ENCODE measurements at places on chromosomes 3 and 15.

- DNase-seq, result no peak
These were observed 29.7 kb downstream of the SEMA7A start for GRCh38 chr15:74403991-74404563.

DNA sequence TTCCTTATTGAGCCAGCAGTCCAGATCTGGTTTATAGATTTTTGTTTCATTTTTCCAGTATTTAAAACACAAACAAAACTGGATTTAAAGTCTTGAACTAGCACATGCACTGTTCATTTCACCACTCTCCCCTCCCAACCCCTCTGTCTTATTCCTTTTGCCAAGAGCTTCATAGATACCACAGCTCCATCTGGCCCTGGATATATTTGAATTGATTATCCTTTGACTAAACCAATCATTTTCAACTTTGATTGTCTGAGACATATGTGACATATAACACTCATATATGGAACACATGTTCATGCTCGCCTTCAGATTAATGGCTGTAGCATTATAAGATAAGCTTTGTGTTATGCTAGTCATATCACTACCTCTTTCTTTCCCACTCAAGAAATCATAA lies 376.6 kb upstream of the NAALADL2 start:
- no peak for DNase-seq

GRCh38 chr15:68558318-68559305 lies 20.2 kb upstream of the CORO2B start:
- no peak for DNase-seq

- DNase-seq, result no peak
These were observed 49.5 kb downstream of the PGPEP1L start for GRCh38 chr15:98958076-98958475.

GRCh38 chr3:197490098-197491058 lies 65.4 kb downstream of the BDH1 start:
- peak; percentile 27 for DNase-seq

DNA sequence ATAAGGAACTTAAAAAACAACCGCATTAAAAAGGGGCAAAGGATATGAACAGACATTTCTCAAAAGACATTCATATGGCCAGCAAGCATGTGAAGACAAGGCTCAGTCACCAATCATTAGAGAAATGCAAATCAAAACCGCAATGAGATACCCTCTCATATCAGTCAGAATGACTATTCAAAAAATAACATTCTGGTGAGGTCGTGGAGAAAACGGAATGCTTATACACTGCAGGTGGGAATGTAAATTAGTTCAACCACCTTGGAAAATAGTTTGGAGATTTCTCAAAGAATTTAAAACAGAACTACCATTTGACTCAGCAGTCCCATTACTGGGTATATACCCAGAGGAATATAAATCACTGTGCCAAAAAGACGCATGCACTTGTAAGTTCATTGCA lies 496.6 kb upstream of the SGO1 start:
- DNase-seq, result peak; percentile 62

GRCh38 chr3:123723070-123723469 lies 138.2 kb upstream of the HACD2 start:
- DNase-seq, result no peak

DNA sequence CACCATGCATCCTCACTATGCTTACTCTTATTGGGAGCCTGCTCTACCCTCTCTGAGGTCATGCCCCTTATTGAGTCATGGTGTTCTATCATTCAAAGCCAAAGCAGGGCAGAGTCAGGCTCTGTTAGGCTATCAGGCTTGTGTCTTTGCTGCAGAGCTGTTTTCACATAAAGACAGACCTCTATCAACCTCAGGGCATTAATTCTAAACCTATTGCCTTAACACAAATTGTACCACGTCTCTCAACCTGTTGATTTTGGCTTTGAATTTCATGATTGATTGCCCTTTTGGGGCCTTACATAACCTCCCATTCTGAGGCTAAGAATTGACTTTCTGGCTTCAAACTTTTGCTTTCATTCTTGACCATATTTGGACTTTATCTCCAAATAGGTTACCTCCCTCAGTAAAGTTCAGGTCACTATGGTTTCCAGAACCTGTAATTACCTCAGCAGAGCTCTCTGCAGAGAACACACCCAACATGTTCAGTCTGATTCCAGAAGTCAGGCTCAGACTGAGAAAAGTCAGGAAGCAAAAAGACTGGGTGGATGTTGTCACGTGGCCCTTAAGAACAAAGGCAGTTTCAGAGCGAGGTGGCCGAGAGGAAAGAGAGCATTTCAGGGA lies 221.4 kb upstream of the NANOGP8 start:
- DNase-seq, result peak; percentile 48

GRCh38 chr3:52521881-52522650 lies 11.6 kb downstream of the NT5DC2 start:
- DNase-seq, result no peak

- no peak for DNase-seq
These were observed 17.2 kb downstream of the CPN2 start for GRCh38 chr3:194333981-194334320.

GRCh38 chr3:141352262-141352984 lies 15.9 kb upstream of the ZBTB38 start:
- DNase-seq, result no peak

- no peak for DNase-seq
These were observed 210.0 kb upstream of the PROK2 start for GRCh38 chr3:71994906-71995305.

DNA sequence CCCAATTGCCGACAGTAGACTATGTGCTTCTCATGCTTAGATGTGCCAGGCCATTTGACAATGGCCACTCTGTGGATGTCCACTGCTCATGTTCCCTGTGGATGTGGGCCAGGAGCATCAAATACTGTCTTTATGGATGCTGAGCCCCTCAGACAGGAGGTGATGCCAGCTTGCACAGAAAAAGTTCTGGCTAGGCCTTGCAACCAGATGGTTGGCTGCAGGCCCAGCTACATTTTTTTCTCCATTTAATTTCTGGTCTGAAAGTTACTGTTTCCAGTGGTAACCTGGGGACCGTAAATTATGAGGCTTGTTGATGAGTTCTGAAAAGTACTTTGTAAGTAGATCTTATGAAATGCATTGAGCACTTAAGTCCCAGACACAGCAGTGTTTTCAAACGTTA lies 228.5 kb downstream of the CHL1 start:
- DNase-seq, result no peak

- no peak for DNase-seq
These were observed 56.9 kb downstream of the FLNB start for GRCh38 chr3:58064923-58065638.

DNA sequence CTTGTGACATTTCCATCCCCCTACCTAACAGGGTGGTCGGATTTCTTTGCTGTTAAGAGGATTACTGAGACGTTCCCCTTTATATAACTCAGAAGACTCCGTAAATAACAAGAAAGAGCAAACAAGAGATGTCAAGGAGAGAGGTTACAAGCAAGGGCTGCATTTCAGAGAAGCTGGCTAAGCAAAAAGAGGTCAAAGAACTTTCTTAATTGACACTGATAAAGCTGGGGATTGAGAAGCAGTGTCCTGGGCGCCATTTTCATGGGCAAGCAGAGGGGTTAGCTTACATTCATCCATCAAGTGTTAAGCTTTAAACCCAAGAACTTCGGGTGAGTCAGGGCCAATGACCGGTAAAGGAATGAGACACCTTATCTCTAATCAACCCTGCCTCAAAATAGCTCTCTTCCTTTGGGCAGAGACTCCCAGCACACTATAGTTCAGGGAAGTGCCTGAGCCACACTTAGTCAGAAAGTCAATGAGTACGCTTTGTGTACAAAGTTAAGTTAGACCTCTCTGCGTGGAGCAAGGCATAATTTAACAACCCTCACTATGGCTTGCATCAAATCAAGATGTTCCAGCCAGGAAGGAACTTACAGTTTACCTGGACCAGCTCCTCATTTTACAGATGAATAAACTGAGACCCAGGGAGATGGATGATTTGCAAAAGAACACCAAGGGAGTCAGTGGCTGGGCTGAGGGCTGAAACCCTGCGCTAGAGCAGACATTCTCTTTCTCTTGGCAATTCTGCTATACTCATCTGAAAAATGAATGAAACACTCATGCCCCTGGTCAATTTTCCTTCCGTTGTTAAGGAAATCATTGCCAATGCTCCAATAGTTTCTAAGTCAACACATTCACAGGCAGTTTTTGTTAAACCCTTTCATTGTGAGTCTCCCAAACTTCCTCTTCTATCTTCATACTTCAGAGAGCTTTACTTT lies 44.6 kb downstream of the CCNL1 start:
- peak; percentile 90 for DNase-seq

GRCh38 chr3:189941679-189942078 lies 179.0 kb downstream of the P3H2 start:
- peak; percentile 47 for DNase-seq

GRCh38 chr3:114892880-114893279 lies 254.2 kb downstream of the ZBTB20 start:
- no peak for DNase-seq

- no peak for DNase-seq
These were observed 101.1 kb downstream of the PDZRN3 start for GRCh38 chr3:73523661-73524060.

GRCh38 chr3:187130346-187131066 lies 8.8 kb downstream of the RPL39L start:
- DNase-seq, result no peak

- DNase-seq, result no peak
These were observed 21.3 kb downstream of the EPHB3 start for GRCh38 chr3:184582646-184583577.

- DNase-seq, result no peak
These were observed 613.5 kb downstream of the EDEM1 start for GRCh38 chr3:5800965-5801364.

GRCh38 chr3:137471130-137471529 lies 293.0 kb upstream of the SOX14 start:
- DNase-seq, result no peak

DNA sequence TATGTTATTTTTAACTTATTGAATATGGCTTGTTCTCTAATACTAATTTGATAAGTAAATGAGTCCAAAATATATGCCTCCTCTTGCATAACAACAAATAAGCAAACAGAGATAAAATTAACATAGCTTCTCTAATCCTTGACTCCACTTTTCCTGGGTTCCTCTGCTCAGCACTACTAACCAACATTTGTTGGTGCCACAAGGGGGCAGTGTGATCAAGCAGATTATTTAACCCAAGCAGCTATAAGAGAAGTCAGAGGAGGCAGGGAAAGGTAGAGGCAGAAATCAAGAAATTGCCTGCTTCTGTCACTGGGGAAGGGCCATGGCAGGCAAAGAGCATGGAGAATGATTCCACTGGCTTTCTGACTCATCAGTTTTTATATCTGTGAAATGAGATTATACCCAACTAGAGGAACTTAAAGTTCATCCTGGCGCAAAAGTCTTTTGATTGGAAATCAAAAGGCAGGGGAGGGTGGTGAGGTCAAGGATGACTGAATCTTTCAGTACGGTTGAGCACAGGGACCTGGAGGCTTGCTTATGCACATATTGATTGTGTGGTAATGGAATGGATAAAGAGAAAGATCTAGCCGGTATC lies 152.2 kb downstream of the IGSF11 start:
- DNase-seq, result peak; percentile 24

- no peak for DNase-seq
These were observed 70.1 kb downstream of the PLXNA1 start for GRCh38 chr3:127053026-127053425.

DNA sequence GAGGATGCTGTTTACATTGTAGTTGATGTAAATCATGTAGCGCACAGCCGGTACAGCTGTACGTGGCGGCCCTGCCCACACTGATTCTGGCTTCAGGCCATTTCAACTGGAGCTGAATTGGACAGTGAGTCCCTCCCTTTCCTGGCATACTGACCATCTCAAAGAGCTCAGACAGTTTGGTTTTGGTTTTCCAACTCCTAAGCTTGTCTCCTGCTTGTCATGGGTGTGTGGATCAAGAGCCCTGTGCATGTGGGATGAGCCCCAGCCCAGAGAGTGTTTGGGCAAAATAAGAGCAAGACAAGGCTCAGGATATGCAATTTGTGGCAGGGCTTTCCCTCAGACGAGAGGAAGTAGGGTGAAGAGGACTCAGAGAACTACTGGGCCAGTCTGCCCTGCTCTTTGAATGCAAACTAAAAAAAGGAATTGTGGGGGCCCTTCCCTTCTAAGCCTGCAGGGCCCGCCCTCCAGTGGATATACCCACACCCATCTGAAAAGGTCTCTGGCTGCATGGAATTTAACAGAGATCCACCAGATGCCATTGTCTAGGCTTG lies 13.3 kb downstream of the ITGA11 start:
- no peak for DNase-seq

DNA sequence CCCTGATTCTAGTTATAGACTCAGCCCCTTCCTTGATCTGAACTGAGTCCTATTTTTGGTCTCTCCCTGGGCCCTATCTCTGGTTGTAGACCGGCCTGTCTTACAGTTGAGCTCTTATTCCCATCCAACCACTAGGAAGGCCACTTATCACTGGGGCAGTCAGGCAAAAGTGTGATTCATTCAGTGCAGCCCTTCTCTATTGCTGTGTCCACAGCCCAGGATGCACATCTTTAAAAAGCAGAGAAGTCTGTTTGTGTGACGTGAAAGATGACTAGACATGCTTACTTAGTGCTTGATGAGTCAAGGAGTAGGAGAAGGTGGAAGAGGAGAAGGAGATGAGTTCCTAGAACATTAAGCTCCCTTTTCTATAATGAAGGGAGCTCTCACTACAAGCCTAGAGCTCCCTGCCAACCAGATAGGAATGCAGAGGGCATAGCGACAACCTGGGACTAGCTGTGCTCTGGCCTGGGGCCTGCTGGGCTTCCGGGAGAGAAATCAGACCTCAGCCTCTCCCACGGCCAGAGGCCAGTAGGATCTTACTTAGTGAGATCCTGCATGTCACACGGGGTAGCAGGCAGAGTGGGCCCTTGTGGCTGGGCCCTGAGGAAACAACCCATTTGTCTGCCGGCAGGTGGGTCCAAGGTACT lies 25.7 kb downstream of the INSYN1 start:
- peak; percentile 37 for DNase-seq

- DNase-seq, result peak; percentile 29
These were observed 793 bp downstream of the PCOLCE2 start for GRCh38 chr3:142888099-142888480.

- DNase-seq, result peak; percentile 10
These were observed 121.6 kb downstream of the RBPMS2 start for GRCh38 chr15:64653757-64654156.

GRCh38 chr3:24661175-24661584 lies 166.5 kb upstream of the THRB start:
- no peak for DNase-seq

Measured in RCC 7860 (cell line).